ENCODE measurements at places on chromosomes 12 and 14.

DNA sequence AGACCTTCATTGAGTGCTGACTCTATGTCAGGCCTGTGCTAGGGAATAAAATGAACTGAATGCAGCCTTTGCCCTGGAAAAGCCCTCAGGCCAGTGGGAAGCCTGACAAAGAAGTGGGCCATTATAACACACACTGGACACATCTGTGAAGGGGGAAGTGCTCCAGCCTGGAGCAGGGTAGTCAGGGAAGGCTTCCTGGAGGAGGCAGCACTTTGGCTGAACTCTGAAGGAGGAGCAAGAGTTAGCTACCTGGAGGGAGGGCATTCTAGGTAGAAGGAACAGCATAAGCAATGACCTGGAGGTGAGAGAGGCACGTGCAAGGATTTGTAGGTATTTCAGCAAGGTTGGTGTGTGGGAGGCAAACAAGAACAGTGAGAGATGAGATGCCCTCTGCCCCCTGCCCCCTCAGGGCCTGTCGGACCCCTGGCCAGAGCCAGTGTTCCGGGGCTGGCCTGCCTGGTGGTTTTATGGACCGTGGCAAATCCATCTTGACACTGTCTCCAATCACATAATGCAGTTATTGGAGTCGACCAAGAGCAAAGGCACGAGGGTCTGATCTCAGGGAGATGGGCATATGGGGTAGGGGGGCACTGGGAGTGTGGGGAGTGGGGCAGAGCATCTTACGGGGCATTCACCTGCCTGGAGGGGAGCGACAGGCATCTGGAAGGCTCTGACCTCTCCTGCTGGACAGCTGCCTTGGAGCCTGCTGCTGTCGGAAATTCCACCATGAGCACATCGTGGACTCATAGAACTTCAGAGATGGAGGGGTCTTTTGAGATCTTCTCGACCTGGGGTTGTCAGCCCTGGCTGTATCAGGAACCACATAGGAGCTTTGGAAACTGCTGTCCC lies 2.7 kb upstream of the FAM222A start:
- DNase-seq = no peak

DNA sequence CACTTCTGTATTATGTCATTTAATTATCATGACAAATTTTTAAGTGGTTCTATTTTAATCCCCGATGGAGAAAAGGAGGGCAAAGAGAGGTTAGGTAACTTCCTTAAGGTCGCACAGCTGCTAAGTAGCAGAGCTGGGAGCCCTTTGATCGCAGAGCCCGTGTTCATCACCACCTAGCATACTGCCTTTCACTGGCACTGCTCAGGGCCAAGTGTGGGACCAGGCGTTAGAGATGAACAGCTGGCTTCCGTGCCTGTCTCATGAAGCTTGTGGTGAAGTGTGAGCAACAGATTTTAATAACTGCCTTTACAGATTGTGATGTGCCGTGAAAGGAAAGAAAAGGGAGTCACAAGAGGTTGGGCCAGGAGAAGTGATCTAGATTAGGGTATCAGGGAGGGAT lies 273.6 kb downstream of the AKAP6 start:
- no peak for DNase-seq

DNA sequence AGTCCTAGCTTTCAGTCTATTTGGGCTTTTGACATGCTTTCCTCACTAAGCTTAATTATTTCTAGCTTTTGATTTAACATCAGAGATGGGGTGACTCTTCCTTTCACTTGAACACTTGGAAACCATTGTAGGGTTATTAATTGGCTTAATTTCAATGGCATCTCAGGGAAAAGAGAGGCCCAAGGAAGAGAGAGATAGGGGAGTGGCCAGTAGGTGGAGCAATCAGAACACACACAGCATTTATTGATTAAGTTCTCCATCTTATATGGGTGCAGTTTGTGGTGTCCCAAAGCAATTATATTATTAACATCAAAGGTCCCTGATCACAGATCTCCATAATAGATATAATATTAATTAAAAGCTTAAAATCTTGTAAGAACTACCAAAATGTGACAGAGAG lies 1466.1 kb upstream of the SEL1L start:
- no peak for DNase-seq

DNA sequence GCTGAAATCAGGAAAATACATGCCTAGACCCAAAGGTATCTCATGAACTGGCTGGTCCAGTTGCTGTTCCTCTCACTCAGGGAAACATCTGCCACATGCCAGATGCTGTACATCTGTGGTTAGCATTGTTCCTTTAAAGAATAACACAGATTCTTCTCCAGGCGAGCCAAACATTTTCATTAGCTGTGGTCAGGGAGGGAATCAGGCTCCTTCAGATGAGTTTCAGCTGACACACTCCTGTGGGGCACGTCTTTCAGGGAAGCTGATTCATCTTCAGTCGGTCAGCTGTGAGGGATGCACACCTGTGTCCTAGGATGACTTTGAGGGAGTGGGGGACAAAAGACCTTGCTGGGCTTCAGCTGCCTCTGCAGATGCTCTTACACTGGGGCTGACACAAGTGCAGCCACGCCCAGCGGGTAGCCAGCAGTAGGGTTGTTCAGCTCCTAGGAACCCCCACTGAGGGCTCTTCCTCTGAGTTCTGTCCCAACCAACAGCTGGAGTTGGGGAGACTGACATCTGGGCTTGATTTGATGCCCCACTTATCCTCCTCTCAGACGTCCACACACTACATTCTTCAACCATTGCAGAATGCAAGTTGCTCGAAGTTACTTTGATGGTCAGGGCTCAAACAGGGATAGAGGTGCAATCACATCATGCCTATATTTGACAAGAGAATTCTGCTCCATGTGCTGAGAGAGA lies 155.0 kb downstream of the NUAK1 start:
- no peak for DNase-seq

GRCh38 chr12:103529306-103529705 lies 33.5 kb upstream of the C12orf42 start:
- no peak for DNase-seq

DNA sequence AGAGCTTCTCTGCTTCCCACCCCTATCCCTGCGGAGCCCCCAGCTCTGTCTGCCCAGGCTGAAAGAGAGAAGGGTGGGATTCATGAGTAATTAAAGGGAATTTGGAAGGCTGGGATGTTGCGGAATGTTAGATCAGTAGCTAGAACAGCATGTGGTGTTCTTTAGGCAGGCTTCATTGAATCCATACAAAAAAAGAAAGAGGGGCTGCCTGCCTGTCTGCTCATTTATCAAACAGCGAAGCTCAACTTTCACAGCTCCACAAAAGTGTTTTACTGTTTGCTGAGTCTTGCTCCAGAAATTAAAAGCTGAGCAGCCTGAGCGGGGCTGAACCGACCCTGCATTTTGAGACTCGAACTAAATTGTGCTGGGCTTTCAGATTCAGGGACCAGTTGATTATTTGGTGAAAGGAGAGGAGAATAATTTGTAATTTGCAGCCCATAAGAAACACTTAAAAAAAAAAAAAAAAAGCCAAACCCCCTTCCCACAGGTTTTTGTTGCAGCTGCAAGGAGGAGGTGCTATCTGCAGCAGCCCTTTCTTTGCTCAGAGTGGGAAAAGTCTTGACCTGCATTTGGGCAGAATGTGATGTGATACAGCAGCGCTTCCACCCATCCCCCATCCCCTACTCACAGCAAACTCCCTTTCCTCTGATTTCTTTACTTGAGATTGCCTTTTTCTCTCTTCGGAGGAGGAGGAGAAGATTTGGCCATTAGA lies 89.7 kb downstream of the RFX4 start:
- DNase-seq = no peak

DNA sequence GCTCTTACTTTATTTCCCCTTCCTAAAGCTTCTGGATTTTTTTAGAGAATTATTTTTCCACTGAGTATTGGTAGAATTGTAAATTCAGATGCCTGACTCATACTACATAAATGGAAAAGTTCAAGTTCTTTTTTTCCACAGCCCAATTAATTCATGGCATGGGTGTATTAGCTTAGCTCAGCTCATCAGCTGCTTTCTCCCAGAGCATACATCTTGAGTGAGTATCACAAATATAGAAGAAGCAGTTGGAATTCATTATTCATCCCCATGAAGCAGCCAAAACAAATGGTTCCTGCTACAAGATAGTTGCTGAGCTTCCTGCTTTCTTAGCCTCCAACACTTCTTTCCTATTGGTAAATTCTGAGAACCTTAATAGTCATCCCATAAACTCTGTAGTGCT lies 105.1 kb downstream of the C12orf50 start:
- DNase-seq = no peak

DNA sequence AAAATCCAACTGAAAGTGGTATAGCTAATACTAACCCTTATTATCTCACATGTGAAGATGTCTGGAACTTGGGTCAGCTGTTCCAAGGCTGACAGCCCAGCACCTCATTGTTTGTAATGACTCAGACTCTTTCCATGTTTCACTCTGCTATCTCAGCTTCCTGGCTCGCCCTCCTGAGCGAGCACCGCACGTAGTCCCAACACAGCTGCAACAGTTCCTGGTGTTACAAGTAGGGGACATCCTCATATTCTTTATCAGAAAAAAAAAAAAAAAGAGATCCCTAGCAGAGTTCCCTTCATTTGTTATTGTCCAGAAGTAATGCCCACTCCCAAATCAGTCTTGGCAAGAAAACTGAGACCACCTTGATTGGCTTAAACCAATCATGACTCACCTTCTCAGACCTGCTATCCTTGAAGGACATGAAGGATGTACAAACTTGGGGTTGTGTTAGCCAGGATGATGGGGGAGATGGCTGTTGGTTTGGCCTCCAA lies 92.5 kb downstream of the ADCK1 start:
- DNase-seq = no peak

DNA sequence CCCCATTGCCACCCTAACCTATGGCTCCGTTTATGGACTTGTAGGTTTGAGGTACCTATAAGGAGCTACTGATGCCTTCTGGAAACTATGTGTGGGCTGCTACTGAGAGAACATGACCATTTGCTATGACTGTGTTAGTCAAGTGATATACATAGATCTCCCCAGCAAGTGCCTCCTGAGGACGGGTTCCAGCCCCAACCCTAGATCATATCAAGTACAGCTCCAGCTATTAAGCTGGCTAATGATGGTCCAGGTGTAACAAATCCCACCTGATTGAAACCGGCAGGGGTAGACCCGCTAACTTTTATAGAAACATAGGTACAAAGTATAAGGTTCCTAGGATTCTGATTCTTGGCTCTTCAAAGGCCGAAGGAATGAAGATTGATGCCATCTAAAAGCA lies 23.7 kb downstream of the NINJ2 start:
- no peak for DNase-seq

- DNase-seq = no peak
Measured at GRCh38 chr14:79825046-79825521, 386.2 kb downstream of the DIO2 start.

- no peak for DNase-seq
Measured at GRCh38 chr12:65821336-65821735, 2.9 kb upstream of the HMGA2 start.

GRCh38 chr12:29816874-29817725 lies 33.4 kb upstream of the TMTC1 start:
- no peak for DNase-seq

- no peak for DNase-seq
Measured at GRCh38 chr12:81530352-81530751, 228.8 kb downstream of the PPFIA2 start.

DNA sequence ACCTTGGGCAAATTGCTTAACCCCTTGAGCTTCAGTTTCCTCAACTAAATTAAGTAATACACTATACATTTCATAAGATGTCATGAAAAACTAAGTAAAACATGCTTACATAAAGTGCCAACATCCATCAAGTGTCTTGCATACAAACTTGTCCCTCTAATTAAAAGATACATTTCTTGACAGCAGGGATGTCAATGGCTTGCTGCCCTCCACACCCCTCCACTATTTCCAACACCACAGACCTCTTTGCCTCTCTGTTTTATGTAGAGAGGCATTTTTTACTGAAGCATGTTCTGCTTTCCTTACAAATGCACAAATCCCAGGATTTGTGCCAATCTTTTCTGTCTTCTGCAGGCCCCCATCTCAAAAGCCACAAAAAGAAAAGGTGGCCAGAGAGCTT lies 89.0 kb upstream of the HOXC13 start:
- no peak for DNase-seq

DNA sequence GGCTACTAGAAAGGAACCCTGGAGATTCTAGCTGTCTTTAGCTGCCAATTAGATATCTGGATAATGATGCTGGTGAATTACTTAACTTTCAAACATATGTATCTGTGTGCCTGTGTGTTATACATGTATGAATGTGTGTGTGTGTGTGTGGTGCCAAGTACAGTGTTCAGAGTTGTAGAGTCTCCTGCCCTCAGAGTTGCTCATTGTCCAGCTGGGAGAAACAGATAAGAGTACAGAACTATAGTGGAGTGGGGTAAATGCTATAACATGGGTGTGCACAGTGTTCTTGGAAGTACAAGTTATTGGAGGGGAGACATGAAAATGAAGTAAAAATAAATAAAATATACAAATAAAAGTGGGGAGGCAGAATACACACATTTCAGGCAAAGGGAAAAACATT lies 23.6 kb upstream of the ADAM20 start:
- DNase-seq = no peak

DNA sequence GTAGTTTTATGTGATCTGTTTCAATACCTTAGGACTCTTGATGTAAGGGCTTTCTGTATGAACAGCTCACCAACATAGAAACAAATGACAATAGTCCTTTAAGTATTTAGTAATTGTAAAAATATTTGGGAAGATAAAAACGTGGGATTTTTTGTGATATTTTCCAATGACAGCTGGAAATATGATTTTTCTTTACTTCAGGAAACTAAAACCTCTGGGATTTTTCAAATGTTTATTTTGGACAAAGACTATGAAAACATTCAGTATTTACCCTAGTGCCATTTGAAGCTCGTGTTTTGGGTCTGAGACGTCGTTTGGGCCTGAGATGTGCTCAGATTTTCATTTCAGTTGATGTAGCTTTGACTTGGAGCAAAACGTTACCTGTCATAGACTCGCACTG lies 240.0 kb downstream of the BMP4 start:
- no peak for DNase-seq

DNA sequence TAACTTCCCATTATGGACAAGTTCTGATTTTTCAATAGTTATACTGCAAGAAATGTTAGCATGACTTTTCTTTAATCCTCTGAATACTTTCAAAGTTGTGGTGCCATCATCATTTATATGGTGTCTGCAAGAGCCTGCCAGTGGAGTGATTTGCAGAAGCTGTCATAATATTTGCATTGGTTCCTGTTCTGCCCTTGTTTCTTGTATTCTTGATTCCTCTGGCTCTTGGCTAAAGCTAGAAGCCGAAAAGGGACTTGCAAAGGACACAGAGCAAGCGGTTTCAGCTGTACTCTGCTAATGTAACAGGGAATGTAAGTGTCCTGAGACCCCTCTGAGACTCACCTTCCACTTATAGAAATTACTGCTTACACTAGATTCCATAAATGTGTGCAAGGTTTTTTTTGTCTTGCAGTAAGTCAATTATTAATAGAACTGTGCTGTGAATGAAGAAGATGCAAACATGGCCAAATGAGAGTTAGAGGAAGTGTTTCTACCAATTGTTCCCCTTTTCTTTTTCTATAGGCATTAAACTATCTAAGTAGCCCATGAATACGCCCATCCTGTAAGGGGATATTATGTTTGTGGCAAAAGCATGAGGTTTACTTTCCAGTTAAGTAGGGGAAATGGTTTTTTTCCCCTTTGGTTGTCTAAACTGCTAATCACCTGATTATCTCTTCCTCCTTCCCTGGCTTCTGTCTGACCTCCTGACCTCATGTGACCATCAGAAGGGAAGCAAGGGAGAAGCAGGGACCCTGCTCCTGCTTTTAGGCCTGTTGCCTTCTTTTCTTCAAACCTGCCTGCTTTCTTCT lies 5.3 kb downstream of the DYRK4 start:
- no peak for DNase-seq

- DNase-seq = no peak
Measured at GRCh38 chr14:67319142-67319541, 40.5 kb downstream of the ATP6V1D start.

- no peak for DNase-seq
Measured at GRCh38 chr12:80241576-80242273, 142.4 kb downstream of the OTOGL start.

GRCh38 chr12:2543801-2544200 lies 251.0 kb upstream of the FKBP4 start:
- DNase-seq = no peak

All from activated naive CD4-positive, alpha-beta T cell treated with Interleukin-2 at 50 U/mL for 16 hours (primary cell).